ENCODE measurements at places on chromosomes 5 and 9.
A peak's percentile ranks its signal among the peaks of the same experiment; 100 is the strongest.

DNA sequence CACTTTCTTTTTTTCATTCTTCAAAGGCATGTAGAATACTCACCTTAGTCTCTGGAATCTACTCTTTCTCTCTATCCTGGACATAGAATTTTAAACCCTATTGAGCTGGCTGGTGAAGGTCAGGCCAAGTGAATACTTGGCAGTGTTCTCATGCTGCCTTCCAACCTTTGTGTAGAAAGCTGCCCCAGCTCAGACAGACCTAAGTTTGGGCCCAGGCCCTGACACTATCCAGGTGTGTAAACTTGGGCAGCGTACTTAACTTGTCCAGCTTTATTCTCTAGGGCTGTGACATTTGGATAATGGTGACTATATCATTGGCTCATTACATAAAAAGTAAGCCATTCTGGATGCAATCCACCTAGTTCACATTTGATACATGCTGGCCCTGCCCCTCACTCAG lies 298.3 kb downstream of the IRX1 start:
- H3K36me3 ChIP-seq, result no peaks in the 10 kb centered on the region
- H3K27me3 ChIP-seq, result no peaks in the 10 kb centered on the region
- no peak overlapping the region for H3K27ac ChIP-seq
- no peak for DNase-seq
- H3K4me1 ChIP-seq, result no peaks in the 10 kb centered on the region
- H3K4me3 ChIP-seq, result no peak overlapping the region

- no peak overlapping the region for H3K4me3 ChIP-seq
- no peaks in the 10 kb centered on the region for H3K27me3 ChIP-seq
- H3K27ac ChIP-seq, result no peak overlapping the region
- no peak for DNase-seq
- H3K4me1 ChIP-seq, result no peaks in the 10 kb centered on the region
Observed at GRCh38 chr5:95022967-95023695, 261.8 kb downstream of the MCTP1 start.

DNA sequence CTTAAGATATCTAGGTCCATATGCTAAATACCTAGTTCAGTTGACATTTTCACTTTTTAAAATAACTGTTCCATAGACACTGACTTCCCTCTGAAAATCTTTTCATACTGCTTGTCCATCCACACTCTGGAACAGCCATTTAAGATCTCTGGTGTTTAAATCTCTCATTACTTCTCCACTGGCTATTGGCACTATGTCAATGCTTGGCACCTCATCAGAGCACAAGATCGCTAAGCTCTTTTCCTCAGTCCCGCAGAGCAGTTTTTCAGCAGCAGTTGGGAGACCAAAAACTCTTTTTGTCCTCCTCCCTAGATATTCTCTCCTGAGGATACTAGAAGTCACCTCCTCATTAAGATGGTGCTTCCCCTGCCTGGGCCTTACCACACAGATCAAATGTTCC lies 172.7 kb downstream of the KIAA0825 start:
- no peak for DNase-seq
- H3K27ac ChIP-seq, result no peak overlapping the region
- no peaks in the 10 kb centered on the region for H3K4me1 ChIP-seq
- H3K27me3 ChIP-seq, result no peaks in the 10 kb centered on the region

- no peaks in the 10 kb centered on the region for H3K27me3 ChIP-seq
- no peak overlapping the region for H3K4me3 ChIP-seq
- H3K4me1 ChIP-seq, result peaks cover 7% of the 10 kb centered on the region
- H3K36me3 ChIP-seq, result peaks cover 4% of the 10 kb centered on the region
- no peak for DNase-seq
Observed at GRCh38 chr5:173089581-173089980, 33.4 kb downstream of the CREBRF start.

- no peak for DNase-seq
- H3K4me3 ChIP-seq, result no peak overlapping the region
- peaks cover 3% of the 10 kb centered on the region for H3K4me1 ChIP-seq
- no peaks in the 10 kb centered on the region for H3K27me3 ChIP-seq
Observed at GRCh38 chr5:154071799-154072413, 33.1 kb downstream of the MFAP3 start.

- peak; percentile 68 for DNase-seq
- no peak overlapping the region for H3K27ac ChIP-seq
- peaks cover 16% of the 10 kb centered on the region for H3K4me1 ChIP-seq
- H3K36me3 ChIP-seq, result no peaks in the 10 kb centered on the region
- H3K4me3 ChIP-seq, result no peak overlapping the region
Observed at GRCh38 chr9:99000476-99001395, 57.0 kb downstream of the COL15A1 start.

Data from astrocyte (in vitro differentiated cells and primary cell).